ENCODE measurements at places on chromosomes 11 and 22.

DNA sequence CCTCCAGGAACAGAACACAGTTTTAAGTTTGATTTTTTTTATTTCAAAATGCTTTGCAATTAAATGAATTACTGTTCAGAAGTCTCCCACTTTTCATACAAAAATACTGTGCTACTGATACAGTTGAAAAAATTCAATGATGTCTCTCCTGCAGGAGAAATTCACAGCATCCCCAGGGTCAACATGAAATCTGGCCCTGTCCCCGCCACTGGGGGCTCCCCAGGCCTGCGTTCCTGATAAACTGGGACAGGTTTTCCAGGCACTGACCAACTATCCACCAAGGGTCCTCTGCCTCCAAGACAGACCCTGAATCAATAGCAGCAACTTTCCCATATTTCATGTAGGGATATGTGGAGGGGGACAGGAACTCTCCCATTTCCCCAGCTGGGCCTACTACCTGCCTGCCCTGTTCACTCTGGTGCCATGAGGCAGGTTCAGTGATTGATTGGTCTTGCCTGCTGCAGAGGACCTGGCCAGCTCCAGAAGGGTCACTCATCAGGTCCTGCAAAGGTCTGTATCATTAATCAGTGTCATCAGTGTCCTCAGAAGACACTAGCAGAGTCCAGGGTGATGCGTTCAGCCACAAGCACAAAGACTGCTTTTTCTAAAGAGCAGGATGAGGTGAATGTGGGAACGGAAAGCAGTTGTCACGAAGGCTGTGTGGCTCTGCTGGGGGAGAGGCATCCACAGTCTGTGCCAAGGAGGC lies 43.4 kb downstream of the PISD start:
- no peak for DNase-seq

DNA sequence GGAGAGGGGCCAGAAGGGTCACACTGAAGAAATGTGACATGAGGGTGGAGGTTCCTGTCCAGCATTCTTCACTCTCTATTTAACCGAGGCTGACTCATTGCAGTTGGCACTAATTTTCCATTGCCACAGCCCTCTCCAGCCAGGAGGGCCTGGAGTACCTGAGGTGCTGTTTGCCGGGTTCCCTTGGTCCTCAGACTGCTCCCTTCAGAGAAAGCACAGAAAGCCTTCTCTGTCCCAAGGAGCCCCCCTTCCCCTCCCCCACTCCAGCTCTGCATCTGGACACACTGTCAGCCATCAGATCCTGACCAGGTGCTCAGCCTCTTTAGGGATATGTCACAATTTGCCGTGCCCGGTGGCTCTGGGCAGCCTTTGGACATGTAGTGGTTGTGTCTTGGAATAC lies 3.2 kb upstream of the C11orf91 start:
- no peak for DNase-seq

DNA sequence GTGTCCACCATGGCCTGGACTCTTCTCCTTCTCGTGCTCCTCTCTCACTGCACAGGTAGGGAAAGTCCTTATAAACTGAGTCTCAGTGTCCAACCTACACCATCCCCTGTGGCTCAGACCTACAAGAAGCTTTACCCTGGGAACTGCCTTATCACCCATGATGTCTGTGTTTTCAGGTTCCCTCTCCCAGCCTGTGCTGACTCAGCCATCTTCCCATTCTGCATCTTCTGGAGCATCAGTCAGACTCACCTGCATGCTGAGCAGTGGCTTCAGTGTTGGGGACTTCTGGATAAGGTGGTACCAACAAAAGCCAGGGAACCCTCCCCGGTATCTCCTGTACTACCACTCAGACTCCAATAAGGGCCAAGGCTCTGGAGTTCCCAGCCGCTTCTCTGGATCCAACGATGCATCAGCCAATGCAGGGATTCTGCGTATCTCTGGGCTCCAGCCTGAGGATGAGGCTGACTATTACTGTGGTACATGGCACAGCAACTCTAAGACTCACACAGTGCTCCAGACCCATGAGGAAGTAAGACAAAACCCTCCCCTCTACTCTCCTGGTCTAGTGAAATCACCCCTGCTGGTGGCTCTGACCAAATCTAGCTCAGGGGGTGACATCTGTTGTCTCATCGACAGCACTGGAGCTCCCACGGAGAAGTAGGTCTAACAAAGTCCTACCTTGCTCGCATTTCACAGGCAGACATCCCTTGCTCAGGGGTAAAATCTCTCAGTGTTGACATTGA lies 74.3 kb downstream of the VPREB1 start:
- no peak for DNase-seq

DNA sequence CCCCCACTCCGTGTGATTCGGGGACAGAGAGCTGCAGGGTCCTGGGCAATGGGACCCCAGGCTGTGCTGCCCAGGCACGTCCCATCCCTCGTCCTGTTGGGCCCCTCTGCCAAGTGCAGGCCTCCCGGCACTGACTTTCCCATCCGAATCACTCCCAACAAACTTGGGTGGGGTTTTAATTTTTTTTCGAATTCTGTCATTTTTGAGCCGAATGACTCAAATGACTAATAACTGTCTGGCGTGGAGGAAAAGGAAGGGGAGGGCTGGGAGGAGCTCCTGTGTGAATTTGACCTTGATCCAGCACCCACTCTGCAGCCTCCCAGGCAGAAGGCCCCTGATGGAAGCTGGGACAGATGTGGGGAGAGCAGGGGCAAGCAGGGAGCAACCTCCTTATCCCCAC lies 1173.2 kb downstream of the BRD1 start:
- DNase-seq = no peak

GRCh38 chr22:38820020-38820419 lies 23.8 kb downstream of the NPTXR start:
- DNase-seq = no peak

DNA sequence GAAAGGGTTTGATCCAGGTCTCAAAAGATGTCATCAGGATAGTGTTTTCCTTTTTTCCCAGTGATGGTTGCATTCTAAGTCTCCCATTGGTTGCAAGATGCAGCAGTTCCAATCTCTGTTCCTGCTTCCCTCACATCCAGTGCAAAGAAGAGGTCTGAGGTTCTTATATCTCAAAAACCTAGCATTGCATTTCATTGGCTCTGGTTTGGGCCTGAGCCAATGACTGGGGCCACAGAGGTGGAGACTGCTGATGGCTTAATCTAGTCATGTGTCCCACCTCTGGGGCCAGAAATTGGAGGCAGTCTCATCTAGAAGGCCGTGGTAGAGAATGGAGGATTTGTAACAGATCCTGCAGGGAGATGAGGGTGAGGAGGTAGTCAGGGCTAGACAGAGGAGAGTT lies 13.2 kb upstream of the MICAL2 start:
- DNase-seq = no peak

- DNase-seq = no peak
These were observed 12.9 kb upstream of the LIMK2 start for GRCh38 chr22:31199187-31199586.

- no peak for DNase-seq
These were observed 45.0 kb downstream of the OR4C6 start for GRCh38 chr11:55707029-55707428.

DNA sequence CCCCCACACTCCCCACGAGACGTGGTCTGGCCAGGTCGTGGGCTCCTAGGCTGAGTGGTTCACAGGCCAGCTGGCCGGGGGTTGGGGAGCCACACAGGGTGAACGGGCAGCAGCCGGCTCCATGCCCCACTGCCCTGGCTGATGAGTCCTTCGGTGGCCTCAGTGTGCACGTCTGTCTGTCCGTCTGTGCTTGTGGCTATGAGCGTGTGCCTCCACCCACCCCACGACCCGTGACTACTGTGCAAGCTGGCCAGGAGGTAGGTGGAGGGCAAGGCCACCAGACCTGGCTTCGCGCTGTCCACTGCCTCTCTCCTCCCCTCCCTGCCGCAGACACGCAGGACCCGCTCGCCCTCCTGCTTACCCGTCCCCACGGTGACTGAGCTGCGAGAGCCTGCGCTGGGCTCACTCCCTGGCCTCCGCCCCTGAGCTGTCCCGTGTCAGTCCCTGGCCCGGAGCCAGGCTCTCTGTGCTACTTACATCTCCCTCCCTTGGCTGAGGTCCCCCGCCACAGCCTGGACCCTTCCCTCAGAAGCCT lies 14.1 kb downstream of the CSDC2 start:
- DNase-seq = no peak

DNA sequence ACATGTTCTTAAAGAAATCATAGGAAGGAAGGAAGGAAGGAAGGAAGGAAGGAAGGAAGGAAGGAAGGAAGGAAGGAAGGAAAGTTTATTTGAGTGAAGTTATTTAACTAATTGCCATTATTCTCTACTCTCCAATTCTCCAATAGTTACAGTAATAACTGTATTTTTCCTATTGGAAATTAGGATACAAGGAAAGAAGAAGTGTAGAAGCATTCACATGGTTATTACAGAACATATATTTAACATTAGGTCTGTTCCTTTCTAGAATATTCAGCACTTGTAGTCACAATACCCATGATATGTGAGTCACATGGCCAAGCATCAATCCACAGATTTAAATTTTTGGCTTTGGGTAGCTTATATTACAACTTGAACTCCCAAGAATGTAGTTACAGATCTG lies 230.6 kb downstream of the SOX6 start:
- DNase-seq = no peak

- DNase-seq = no peak
These were observed 6.1 kb downstream of the CAPN5 start for GRCh38 chr11:77072851-77073327.

DNA sequence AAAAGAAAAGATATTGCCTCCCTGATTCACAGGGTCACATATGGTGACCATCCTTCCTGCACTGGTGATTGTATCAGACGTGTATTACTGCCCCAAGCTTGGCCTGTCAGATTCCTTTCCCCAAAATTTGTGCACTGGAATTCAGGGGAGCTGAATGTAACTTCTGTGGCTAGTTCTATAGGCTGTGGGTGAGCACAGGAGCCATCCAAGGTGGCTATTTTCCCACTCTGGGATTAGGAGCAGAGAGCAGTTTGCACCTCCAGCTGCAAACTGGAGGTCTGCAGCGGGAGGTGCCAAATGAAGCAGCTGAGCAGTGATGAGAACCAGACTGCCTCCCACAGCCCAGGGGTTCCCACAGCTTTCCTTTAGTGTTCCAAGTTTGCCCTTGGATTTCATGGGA lies 124.2 kb upstream of the PITPNB start:
- no peak for DNase-seq

- no peak for DNase-seq
These were observed 55.9 kb downstream of the RTN4R start for GRCh38 chr22:20211997-20212753.

- DNase-seq = no peak
These were observed 46.5 kb downstream of the GNB1L start for GRCh38 chr22:19807914-19808872.

- no peak for DNase-seq
These were observed 113.5 kb downstream of the MAML2 start for GRCh38 chr11:96229354-96229977.

- no peak for DNase-seq
These were observed 167.2 kb upstream of the ZBED5 start for GRCh38 chr11:11025087-11025486.

- no peak for DNase-seq
These were observed 6.0 kb upstream of the TMEM123 start for GRCh38 chr11:102458548-102458947.

DNA sequence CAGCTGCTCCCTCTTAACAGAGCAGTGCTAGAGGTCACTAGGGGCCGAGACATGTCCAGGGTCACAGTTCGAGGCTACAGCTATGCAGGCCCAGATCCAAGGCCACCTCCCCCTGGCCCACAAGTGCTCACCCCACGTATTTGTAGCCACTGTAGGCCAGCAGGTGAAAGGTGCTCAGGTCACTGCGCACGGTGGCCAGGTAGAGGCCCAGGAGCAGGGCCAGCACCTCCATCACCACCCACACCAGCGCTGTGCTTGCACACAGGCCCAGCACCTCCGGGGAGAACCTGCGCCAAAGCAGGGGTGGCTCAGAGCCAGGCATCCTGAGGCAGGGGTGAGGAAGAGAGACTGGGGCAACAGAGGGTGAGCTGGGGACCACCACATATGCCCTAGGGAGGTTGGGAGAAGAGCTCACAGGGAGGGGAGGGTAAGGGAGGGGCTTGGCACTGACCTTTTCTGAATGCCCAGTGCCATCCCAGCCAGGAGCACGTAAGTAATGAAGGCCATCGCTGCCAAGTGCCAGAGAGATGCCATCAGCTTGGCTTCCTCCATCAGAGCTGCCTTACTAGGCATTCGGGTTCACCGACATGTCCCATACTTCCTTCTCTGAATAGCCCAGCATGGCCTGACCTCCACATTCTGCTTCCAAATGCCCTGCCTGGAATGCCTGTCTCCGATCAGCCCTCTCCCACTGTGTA lies 3.5 kb downstream of the YIF1A start:
- no peak for DNase-seq

GRCh38 chr11:62013537-62014476 lies 46.4 kb upstream of the FTH1 start:
- no peak for DNase-seq

DNA sequence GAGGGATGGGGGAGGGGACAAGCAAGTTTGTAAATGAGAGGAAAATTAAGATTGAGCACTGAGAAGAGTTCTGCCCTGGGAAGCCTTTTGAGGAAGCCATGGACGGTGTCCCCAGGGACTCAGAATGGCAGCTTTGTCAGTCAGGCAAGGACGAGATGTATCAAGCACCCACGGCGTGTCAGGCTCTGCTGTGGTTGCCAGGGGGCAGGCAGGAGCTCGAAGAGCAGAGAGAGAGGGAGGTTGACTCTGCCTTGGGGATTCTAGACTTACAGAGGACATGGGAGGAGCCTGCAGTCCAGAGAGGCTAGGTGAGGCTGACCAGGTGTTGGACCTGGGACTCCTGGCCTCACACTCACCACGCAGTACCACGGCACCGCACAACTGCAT lies 29.1 kb upstream of the SYT7 start:
- peak; percentile 67 for DNase-seq

- DNase-seq = no peak
These were observed 7.6 kb upstream of the SERPINH1 start for GRCh38 chr11:75554258-75555022.

DNA sequence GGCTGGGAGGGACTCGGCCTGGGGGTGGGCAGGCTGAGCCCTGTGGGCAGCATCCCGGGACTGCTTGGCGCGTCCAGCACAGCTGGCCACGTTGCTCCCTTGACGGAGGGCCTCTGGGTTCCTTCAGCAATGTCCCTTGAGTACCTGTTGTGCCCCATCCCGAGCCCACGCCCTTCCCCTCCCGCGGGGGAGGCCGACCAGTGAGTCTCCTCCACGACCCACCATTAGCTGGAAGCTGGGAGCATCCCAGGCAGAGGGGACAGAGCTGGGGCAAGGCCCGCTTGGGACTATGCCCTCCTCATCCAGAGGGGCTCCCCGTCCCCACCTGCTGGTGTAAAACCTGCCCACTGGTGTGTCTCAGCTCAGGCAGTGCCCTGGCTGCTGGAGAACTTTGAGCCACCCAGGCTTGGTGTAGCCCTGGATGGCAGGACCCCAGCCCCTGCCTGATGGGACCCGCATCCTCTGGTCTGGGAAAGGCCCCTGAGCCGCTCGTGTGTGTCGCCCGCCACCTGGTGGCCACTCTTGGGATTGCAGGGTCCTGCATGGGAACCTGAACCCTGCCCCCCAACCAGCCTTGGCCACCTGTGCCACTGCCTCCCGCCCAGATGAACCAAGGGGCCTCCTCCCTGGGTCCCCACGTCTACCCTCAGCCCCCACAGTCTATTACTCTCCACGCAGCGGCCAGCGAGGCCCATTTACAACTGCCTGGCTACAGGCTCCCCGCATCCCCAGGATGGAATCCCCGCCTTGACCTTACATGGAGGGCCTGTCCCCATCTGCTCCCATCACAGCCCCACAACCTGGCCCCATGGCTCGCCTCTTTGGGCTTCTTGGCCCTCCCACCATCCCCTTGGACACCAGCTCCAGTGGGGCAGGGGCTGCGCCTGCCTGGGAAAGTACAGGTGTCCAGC lies 16.6 kb upstream of the ARHGAP8 start:
- DNase-seq = no peak

Measured in NCI-H187 treated with DMSO at 0.1 percent for 48 hours (cell line).